ENCODE measurements at places on chromosomes 12 and 14.

- no peak for DNase-seq
These were observed 1.8 kb downstream of the ARID2 start for GRCh38 chr12:45731190-45731775.

GRCh38 chr14:105050551-105050897, 14.7 kb downstream of the GPR132 start:
- DNase-seq: no peak

DNA sequence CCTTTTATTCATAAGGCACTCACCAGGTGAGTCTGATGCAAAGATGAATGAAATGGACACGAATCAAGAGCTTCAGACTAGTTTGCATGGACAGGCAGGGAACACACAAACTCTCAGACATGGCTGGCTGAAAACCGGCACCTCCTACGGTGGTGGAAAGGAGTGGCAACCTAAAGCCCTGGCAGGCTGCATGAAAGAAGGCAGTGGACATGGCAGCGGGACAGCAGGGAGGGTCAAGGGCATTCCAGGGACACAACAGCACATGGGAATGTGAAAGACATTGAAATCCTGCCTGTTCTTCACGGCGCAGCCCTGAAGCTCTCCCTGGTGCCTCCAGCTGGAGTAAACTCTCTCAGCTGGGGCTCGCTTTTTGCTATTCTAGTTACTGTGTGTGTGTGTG, 16.6 kb upstream of the LRTM2 start:
- no peak for DNase-seq

GRCh38 chr12:47378907-47379306, 299.1 kb upstream of the AMIGO2 start:
- no peak for DNase-seq

DNA sequence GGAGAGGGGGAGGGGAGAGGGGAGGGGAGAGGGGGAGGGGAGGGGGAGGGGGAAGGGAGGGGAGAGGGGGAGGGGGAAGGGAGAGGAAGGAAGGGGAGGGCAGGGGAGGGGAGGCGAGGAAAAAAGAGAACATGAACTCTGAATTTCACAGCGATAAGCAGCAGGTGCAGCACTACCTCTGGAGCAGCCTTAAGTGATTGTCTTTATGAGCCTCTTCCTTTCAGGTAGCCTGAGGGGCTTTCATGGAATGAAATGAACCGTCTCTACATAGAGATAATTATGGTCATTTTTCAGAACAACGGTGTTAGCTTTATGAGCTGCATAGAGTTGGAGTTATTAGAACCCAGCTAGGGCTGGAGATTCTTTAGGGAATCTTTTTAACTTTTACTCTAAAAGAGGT, 18.1 kb upstream of the PTCSC3 start:
- no peak for DNase-seq

GRCh38 chr14:94795372-94795771, 25.5 kb upstream of the GSC start:
- no peak for DNase-seq

DNA sequence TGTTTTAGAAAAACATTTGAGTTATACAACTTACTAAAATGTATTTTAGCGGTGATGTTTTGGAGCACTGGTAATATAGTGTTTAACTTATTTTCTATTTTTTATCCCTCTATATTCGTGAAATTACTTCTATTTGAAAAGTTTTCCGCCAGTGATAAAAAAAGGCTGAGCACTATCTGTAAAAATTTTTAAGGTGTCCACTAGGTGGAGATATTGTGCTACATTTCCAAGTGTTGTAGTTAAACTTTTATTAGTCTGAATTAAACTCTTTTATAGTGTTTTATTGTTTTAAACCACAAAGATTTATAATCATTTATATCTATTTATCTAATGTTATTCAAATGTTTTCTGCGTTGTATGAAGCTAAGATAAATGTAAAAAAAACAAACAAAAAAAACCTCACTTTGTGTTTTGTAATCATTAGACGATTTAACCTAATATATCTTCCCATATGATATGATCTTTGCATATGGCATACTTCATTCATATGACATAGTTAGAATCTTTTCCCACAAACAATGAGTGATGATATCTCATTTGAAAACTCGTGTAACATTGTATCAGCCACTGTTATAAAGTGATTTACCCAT, 11.8 kb downstream of the ALG10B start:
- no peak for DNase-seq

GRCh38 chr14:29757188-29757680, 170.4 kb downstream of the PRKD1 start:
- DNase-seq: no peak
